NCI-H187 (cell line): ENCODE measurements at places on chromosomes 12 and 14.

GRCh38 chr14:24426912-24427536 lies 2.4 kb downstream of the CBLN3 start:
- DNase-seq, result no peak

DNA sequence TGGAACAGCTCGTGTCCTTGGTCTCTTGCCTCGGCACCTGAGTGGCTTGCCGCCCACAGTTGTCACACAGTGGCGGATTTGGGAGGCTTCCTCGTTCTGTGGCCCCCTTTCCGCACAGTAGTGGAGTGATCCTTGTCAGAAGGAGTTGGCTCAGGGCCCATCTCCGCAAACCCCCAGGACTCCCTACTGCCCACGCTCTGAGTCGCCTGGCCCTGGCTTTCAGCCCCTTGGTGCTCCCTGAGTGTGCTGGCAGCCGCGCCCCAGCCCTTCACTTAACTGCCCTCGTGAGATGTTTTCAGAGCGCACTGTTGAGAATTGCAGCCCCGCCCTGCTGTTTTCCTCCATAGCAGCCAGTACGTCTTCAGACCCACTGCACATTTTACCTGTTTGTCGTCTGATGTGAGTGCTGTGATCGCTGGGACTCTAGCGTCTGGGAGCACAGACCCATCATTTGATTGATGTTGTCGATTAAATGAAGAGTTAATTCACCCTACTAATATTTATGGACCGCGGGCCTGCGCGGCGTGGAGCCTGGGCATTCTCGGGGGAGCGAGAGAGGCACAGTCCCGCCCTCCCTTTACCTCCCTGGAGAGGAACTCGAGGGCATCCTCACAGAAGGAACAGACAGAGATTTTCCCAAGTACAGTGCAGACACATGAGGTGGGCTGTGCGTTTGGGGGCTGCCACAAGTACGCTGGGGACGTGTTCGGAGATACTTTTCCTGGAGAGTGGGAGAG lies 91.8 kb downstream of the DDX51 start:
- no peak for DNase-seq

DNA sequence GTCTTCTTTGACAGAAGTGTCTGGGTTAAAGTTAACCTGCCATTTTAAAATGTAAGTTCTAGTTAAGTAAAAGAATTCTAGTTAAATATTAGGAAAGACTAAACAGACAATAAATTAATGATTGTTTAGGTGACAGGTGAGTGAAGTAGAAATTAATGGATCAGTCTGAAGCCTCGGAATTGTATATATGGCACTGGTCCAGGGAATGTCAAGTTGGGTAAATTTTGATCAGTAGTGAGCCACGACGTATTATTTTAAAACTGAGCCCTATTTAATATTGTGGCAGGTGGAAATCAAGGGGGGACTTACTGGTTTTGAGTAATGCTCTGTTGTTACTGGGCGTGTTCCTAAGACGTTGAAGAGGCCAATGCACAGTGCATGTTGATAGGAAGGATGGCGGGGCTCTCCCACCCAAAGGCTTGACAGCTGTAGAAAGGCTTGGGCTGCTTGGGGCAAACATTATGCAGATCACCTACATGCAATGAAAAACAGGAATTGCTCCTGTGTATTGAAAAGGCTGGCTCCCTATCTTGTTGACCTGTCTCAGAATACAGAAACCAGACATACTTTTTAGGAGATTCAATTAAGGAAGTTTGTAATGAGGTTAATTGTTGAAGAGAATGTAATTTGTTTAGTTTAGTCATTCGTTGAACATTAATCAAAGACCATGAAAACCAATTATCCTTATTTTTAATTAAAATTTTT lies 5.9 kb upstream of the PPFIBP1 start:
- DNase-seq, result no peak

- DNase-seq, result no peak
These were observed 80.6 kb downstream of the PIWIL1 start for GRCh38 chr12:130418251-130418650.

DNA sequence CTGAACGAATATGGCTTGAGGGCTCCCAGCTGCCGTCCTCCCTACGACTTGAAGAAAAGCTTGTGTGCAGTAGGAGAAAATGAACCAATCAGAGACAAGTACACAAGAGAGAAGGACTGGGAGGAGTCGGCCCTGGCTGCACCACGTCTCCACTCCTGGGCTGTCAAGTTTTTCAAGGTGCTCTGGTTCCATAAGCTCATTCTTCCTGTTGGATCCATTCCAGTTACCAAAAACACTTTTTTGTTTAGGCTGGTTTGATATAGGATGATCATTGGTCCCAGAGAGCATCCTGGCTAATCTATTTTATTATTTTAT lies 2.8 kb upstream of the A2ML1 start:
- DNase-seq, result no peak

GRCh38 chr14:75206190-75206589 lies 29.8 kb upstream of the TMED10 start:
- DNase-seq, result no peak

DNA sequence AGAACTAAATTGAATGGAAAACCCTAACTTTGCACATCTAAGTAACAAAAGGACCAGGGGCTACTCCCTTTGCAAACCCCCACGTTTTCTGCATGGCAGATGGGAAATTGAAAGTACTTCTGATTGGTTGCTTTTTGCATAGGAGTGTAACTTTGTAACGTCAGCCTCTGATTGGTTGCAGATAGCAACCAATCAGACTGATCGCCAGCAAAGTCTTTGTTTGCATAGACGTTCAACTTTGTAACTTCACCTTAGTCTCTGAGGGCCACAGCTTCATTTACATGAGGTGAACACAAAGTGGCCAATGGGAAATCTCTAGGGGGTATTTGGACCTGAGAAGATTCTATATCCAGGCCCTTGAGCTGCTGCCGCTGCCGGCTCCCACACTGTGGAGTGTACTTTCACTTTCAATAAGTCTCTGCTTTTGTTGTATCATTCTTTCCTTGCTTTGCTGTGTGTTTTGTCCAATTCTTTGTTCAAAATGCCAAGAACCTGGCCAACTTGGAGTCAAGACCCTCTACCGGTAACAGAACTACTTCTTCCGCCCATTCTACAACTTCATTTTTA lies 102.5 kb upstream of the PRICKLE1 start:
- DNase-seq, result no peak

- no peak for DNase-seq
These were observed 27.9 kb upstream of the CTDSP2 start for GRCh38 chr12:57874166-57875108.

DNA sequence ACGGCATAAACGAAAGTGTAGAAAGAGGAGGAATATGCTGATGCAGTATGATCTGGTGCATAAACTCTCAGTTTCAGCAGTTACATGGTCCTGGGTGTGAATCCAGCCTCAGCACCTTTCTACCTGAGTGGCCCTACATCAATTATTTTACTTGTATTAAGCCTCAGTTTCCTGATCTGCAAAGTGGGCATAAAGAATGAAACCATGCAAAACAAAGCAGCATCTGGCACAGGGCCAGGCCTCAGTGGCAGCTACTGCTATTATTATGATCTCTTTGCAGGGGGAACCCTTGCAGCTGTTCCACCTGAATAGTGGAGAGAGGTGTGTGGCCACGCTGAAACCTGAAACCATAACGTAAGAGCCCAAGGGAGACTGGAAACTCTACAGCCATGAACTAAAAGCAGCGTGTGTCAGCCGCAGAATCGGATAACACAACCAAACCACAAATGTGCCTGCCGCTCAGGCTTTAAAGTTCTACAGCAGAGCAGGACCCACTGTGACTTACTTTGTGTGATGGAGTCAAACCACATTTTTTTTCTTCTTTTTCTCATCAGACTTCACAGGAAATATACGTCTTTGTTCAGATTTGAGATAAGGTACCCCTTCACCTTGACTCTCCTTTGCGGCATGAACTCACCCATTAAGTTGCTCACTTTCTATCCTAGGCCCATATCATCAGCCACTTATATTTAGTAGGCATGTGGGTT lies 29.2 kb upstream of the FOS start:
- peak; percentile 59 for DNase-seq

- no peak for DNase-seq
These were observed 44.9 kb downstream of the IFNG start for GRCh38 chr12:68114606-68115005.

GRCh38 chr12:68435299-68435637 lies 103.1 kb upstream of the MDM1 start:
- DNase-seq, result no peak

GRCh38 chr14:22276913-22277816 lies 311.9 kb downstream of the DAD1 start:
- no peak for DNase-seq

- DNase-seq, result no peak
These were observed 1.9 kb downstream of the LYZ start for GRCh38 chr12:69350002-69350626.

DNA sequence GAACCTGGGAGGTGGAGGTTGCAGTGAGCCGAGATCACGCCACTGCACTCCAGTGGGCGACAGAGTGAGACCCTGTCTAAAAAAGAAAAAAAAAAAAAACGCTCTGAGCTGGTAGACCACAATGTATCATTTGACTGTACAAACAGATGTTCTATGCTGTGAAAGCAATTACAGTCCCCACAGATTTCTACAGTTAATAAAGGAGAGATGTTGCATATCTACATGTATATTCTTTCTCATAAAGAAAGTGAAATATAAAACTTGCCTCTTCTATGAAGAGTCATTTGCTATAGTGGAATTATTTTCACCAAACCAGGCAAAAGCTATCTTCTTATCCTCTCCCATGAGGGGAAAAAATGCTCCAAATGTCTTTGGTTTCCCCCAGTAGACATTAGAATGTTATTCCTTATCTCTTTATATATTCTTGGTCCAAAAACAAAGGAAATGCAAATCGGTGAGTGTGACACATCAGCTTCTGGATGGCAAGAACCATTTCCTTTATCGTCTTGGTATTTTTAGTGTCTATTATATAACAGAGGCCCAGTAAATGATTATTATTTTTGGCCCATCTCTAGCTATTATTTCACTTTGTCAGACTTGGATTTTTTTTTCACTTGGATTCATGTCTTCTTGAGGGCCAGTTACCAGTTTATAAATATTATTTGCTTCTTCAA lies 230.4 kb downstream of the SSPN start:
- no peak for DNase-seq

DNA sequence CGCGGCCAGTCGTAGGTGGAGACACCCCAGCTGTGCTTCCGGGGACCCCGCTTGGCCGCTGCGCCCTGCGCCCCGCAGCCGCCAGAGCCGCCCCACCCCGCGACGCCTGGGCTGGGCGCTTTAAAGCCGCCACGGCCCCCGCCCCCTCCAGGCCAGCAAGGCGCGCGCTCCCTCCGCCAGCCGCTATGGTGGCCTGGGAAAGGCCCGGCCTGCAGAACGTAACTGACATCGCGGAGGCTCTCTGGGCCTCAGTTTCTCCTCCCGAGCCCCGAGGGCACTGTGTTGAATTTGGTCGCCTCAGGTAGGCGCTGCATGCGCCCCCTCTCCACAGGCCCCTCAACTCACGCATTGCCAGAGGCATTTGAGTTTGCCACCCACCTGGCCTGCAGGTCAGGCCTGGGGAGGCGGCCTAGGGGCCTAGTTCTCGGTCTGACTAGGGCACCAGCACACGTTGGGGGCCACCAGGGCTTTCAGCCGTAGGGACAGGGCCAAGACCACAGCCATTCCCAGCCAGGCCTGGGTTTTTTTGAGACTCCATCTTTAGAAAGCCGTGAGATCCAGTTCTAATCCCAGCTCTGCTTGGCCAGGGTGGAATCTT lies at the start of gene NGB:
TSS of gene NGB (minus strand) at position 94 of the 598 bp plus-strand sequence. CDS start 269 bp downstream, outside the sequence.
- no peak for DNase-seq

DNA sequence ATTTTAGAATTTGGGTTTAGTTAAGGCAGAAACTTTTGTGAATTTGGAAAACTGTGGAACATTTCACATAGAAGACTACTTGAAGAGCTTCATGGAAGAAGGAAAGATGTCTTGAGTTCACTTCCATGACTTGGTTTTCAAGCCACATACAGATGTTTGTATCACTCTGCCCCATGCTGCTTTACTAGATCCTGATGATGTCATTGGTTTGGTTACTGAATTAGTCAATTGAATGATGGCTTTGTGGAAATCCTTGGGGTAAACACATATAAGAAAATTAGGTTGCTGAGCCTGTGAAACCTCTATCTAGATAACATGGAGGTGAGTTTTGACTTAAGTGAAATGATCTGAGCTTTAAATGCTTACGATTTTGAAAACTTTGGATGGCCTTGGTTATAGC lies 90.6 kb downstream of the LRRK2 start:
- DNase-seq, result no peak

- no peak for DNase-seq
These were observed 54.6 kb upstream of the STON2 start for GRCh38 chr14:81454572-81455218.

GRCh38 chr14:90612801-90613200 lies 203.4 kb downstream of the TTC7B start:
- no peak for DNase-seq

DNA sequence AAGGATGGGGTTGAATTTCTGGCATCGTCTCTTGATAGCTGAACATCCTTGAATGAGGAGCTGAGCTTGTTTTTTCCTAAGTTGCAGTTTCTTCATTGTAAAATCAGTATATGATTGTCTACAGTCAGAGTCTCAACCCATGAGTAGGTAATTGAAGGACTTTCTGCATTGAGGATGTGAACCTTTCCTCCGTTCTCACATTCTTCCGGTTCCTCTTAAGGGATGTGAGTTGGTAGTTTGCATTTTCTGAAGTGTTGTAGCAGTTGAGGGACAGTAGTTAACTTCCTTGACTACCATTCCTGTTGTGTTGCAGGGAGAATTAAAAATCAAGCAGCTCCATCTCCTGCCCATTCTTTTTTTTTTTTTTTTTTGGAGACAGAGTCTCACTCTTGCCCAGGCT lies 19.1 kb downstream of the TPCN1 start:
- no peak for DNase-seq

DNA sequence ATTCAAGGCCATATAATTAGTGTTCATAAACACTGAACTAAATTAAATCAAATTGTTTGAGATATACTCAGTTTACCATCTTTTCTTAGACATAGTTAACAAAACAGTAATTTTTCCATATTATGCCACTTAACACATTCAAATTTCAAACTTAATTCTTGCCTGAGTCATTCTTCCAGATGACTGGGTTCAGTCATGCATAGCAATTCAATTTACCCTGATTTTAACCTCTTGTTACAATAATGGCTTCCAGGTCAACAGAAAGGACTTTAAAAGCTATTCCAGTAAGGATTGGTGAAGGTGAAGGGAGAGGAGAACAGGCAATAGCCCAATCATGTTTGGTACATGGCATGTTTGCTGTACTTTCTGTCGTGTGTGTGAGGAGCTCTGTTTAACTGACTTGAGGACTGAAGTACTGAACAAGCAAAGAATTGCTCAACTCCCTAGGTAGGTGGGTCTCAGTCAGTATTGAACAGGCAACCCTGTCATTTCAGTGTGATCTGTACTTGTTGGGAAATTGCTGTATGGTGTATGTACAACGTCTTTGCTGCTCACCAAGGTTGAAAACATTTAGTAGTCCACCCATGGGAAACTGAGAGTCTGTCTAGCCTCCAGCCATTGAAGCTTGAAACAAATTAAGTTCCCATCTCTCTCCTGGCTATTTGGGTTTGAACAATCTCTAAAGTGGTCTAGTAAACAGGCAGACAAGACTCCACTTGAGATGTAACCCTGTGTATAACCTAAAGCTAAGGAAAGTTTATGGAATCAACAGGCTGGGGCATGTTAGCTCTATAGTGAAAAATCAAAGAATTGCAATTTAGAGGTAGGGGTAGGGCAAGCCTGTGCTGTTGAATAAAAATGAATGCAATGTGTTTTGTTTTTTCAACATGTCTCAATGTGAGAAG lies 327.2 kb downstream of the BTG1 start:
- no peak for DNase-seq
